ENCODE measurements at places on chromosomes 6 and 20.

- DNase-seq: no peak
These were observed 173.0 kb downstream of the GMDS start for GRCh38 chr6:2072453-2072852.

DNA sequence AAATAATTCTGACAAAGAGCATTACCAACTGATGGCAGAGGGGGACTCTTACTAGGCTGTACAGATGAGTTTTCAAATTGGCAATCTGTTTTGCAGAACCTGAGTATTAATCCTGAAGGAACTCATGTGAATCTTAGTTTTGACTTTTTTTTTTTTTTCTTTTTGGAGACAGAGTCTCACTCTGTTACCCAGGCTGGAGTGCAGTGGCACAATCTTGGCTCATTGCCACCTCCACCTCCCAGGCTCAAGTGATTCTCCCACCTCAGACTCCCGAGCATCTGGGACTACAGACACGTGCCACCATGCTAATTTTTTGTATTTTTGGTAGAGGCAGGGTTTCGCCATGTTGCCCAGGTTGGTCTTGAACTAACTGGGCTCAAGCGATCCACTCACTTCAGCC is 49.3 kb downstream of the KCTD20 start:
- no peak for DNase-seq

DNA sequence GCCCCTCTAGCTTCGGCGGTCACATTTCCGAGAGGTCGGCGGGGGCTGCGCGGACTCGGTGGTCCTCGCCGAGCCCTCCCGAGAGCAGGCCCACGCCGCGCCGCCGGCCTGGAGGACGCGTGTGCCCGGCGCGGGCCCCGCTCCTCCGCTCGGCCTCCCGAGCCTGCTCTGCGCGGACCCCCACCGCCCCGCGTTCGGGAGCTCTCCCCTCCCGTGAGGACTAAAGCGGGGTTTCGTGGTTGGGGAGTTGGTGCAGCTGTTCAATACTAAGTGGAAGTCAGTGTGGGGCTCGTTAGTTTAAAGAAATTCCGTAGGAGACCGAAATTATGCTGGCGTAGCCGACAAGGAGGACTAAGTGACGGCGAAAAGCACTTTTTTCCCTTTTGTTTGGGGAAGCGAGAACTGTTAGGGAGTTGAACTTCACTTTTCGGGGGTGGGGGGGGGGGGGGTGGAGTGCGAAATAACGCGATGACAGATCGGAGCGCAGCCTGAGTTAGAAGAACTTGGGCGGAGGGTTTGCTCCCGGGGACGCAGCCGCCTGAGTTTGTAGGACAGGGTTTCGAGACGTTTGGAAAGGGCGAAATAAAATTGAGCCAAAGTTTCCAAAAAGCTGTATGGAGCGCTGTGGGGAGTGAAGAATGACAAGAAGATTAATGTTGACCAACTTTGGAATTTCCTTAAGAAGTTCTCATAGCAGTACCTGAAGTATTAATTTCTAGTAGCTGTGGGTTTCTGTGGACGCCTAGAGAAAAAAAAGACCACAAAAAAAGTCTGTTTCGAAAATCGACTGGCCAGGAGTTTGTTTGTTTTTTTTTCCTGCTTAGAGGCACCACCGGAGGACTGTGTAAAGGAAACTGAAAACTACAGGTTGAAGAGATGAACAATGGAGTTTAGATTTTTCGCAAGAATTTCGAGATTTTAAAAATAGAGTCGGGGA is 1.4 kb downstream of the QKI start:
- DNase-seq: no peak

- DNase-seq: no peak
These were observed 301.2 kb downstream of the CDKAL1 start for GRCh38 chr6:20835315-20836010.

GRCh38 chr6:137547601-137548000 is 53.4 kb upstream of the OLIG3 start:
- DNase-seq: no peak

GRCh38 chr20:32641464-32641863 is 32.3 kb downstream of the C20orf203 start:
- DNase-seq: no peak

- DNase-seq: no peak
These were observed 133.9 kb downstream of the MYLK4 start for GRCh38 chr6:2616811-2617210.

GRCh38 chr6:105790635-105791034 is 295.5 kb upstream of the PRDM1 start:
- no peak for DNase-seq
